Tibial artery (tissue), 4 donors: ENCODE measurements at places on chromosomes 1 and 21.
A peak's percentile ranks its signal among the peaks of the same experiment; 100 is the strongest.

GRCh38 chr1:184362876-184363275 is 24.0 kb upstream of the C1orf21 start:
- H3K36me3 ChIP-seq: no peaks in the 10 kb centered on the region
- no peaks in the 10 kb centered on the region for H3K4me1 ChIP-seq
- H3K4me3 ChIP-seq: no peak overlapping the region
- no peak for DNase-seq

- no peaks in the 10 kb centered on the region for H3K27me3 ChIP-seq
- H3K4me1 ChIP-seq: peaks cover 57% of the 10 kb centered on the region
- H3K36me3 ChIP-seq: no peaks in the 10 kb centered on the region
- DNase-seq: peak; percentile 50
- peak overlapping the region; percentile 79 for H3K27ac ChIP-seq
- H3K4me3 ChIP-seq: peak overlapping the region; percentile 41
Measured at GRCh38 chr1:54335011-54335754, 71.0 kb downstream of the SSBP3 start.

GRCh38 chr1:22387919-22388580 is 63.6 kb upstream of the ZBTB40 start:
- H3K27me3 ChIP-seq: no peaks in the 10 kb centered on the region
- no peaks in the 10 kb centered on the region for H3K36me3 ChIP-seq
- no peak overlapping the region for H3K4me3 ChIP-seq

DNA sequence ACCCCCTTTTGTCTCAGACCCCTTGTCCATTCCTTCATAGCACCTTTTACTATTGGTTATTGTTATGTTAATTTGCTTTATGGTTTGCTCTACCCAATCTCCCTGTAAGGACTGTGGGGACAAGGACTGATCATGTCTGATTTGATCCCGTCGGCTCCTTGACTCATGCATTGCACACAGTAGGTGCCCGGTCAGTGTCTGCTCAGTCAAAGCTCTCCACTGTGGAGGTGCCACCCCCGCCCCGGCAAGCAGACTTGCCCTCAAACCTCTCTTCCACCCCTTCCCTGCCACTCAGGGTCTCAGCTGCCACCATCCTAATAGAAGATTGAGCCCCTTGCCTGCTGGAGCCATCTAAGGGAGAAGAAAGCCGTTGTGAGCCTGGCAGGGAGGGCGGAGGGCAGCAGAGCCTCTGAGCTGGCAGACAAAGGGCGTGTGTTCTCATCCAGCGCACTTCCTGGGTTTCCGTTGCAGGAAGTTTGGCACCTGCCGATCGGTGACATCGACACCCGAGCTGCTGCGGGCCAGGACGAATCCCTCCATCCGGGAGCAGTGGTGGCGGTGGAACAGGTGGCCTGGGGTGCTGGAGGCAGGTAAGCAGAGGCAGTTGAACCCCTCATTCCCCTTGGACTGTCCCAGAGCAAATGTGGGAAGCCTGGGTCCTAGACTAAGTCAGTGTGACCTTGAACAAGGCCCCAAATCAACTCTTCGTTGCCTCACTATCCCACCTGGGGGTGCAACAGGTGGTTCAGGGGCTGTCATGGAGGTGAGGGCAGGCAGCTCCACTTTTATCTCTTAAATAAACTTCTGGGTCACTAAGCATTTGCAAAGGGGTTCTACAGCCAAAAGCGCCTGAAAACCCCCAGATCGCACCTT is 2.2 kb upstream of the FBLIM1 start:
- no peak for DNase-seq
- peaks cover 38% of the 10 kb centered on the region for H3K4me1 ChIP-seq
- no peaks in the 10 kb centered on the region for H3K27me3 ChIP-seq
- H3K4me3 ChIP-seq: peak overlapping the region; percentile 79

GRCh38 chr1:160642281-160642644 is 4.6 kb downstream of the SLAMF1 start:
- H3K27ac ChIP-seq: no peak overlapping the region
- H3K4me1 ChIP-seq: no peaks in the 10 kb centered on the region
- no peak overlapping the region for H3K4me3 ChIP-seq
- H3K36me3 ChIP-seq: no peaks in the 10 kb centered on the region

DNA sequence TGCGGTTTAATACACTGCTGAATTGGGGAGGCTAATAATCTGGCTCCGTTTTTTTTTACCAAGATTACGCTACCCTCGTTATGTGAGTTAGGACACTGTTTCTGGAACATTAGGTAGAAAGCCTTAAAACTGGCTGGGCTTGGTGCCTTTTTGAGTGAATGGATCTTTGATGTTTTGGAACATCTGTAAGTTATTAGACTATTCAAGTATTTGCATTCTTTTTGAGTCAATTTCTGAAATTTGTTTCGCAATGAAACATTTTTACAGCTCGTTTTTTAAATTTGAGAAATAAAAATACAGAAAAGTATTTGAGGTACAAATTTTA is 106.9 kb downstream of the LTN1 start:
- no peaks in the 10 kb centered on the region for H3K27me3 ChIP-seq
- no peak overlapping the region for H3K4me3 ChIP-seq
- H3K4me1 ChIP-seq: no peaks in the 10 kb centered on the region
- no peak for DNase-seq
- peaks cover 23% of the 10 kb centered on the region for H3K36me3 ChIP-seq

DNA sequence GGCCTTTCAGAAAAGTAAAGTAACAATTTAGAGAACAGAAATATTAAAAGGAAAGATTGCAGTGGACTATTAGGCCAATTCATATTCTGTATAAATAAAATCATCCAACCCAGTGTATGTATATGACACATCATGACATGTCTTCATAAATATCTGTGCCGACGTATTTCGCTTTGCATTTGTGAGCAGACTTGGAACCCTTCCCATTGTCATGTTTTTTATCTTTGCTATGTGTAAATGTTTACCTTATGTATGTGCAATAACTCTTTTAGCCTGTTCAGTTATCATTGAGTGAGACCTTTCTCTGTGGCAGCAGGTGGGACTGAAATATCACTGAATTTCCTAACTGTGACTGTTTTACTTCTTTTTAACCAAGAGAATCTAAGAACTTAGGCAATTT is 58.0 kb upstream of the FAM3B start:
- H3K27me3 ChIP-seq: no peaks in the 10 kb centered on the region
- no peak overlapping the region for H3K4me3 ChIP-seq
- H3K4me1 ChIP-seq: no peaks in the 10 kb centered on the region
- peaks cover 32% of the 10 kb centered on the region for H3K36me3 ChIP-seq
- DNase-seq: no peak

DNA sequence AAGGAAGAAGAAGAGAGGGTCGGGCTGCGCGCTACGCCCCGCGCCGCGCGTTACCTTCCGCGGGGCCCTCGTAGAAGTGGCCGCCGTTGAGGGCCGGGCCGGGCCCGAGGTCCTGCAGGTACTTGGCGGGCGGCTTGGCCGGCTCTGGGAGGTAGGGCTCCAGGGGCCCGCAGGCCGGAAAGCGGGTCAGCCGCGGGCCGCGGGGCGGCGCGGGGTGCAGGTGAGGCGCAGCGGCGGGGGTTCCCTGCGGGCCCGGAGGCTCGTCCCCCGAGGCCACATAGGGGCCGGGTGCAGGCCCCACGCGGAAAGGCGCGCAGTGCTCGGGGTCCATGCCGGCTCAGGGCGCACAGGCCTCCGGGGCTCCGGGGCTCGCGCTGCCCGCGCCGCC is 196 bp downstream of the ALX3 start:
- H3K36me3 ChIP-seq: no peaks in the 10 kb centered on the region
- DNase-seq: no peak
- peaks cover 19% of the 10 kb centered on the region for H3K4me1 ChIP-seq
- no peaks in the 10 kb centered on the region for H3K27me3 ChIP-seq
- H3K4me3 ChIP-seq: no peak overlapping the region

DNA sequence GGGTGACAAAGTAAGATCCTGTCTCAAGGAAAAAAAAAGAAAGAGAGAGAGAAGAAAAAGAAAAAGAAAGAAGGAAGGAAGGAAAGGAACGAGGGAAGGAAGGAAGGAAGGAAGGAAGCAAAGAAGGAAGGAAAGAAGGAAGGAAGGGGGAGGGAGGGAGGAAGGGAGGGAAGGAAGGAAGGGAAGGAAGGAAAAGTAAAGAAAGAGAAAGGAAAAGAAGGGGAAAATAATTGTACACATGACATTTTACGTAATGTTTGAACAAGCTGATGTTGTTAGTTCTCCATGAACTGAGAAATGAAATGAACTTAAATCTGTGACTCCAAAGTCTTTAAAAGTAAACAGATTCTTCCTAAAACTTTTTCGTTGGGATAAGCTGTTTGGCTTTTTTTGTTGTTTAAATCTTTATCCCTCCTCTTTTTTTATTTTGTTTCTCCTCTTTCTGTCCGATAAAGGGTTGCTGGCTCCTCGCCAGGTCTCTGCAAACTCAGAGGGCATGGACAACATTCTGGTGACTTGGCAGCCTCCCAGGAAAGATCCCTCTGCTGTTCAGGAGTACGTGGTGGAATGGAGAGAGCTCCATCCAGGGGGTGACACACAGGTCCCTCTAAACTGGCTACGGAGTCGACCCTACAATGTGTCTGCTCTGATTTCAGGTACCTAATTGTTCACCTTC is 59.8 kb downstream of the IL12RB2 start:
- no peaks in the 10 kb centered on the region for H3K4me1 ChIP-seq
- no peak overlapping the region for H3K27ac ChIP-seq
- DNase-seq: peak; percentile 31
- no peak overlapping the region for H3K4me3 ChIP-seq
- no peaks in the 10 kb centered on the region for H3K36me3 ChIP-seq

GRCh38 chr1:64472805-64473204 is 2.9 kb downstream of the CACHD1 start:
- peaks cover 4% of the 10 kb centered on the region for H3K4me1 ChIP-seq
- H3K36me3 ChIP-seq: no peaks in the 10 kb centered on the region
- no peak overlapping the region for H3K4me3 ChIP-seq
- no peaks in the 10 kb centered on the region for H3K27me3 ChIP-seq

GRCh38 chr1:243287652-243288051 is 31.8 kb downstream of the SDCCAG8 start:
- peaks cover 42% of the 10 kb centered on the region for H3K36me3 ChIP-seq
- no peaks in the 10 kb centered on the region for H3K27me3 ChIP-seq
- H3K4me1 ChIP-seq: peaks cover 8% of the 10 kb centered on the region
- DNase-seq: no peak
- H3K4me3 ChIP-seq: no peak overlapping the region
- no peak overlapping the region for H3K27ac ChIP-seq

DNA sequence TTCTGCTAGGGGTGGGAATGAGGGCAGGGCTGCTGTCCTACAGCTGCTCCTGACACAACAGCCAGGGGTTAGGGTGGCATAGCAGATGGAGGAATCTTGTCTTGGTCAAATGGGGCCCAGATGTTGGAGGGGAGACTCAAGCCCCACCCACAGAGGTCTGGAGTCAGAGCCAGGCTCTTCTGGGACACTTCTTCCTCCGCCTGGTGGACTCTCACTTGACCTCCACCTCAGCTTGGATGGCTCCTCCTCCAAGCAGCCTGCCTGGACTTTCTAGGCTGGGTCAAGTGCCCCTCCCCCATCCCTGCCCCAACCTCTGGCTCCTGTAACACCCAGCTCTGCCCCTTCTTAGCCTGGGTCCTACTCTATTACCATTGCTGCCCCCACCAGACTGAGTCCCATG is 35.5 kb downstream of the EPHA2 start:
- H3K4me3 ChIP-seq: no peak overlapping the region
- no peak overlapping the region for H3K27ac ChIP-seq
- DNase-seq: no peak
- peaks cover 3% of the 10 kb centered on the region for H3K36me3 ChIP-seq
- H3K4me1 ChIP-seq: no peaks in the 10 kb centered on the region
- H3K27me3 ChIP-seq: no peaks in the 10 kb centered on the region

DNA sequence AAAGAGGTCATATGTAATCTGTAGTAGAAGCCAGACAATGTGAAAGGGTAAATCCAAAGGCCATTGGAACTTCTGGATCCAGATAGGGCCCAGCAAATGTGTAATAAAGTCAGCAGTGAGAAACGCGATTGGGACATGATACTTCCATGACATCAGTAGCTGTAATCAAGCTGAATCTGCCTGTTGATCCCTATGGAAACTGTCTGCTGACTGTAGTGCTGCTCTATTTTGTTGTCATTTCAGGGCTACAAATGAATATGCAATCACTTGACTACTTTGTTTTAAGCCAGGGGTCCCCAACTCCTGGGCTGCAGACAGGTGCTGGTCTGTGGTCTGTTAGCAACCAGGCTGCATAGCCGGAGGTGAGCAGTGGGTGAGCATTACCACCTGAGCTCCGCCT is 46.0 kb upstream of the RHOU start:
- no peaks in the 10 kb centered on the region for H3K36me3 ChIP-seq
- no peaks in the 10 kb centered on the region for H3K27me3 ChIP-seq
- H3K4me1 ChIP-seq: no peaks in the 10 kb centered on the region
- no peak overlapping the region for H3K4me3 ChIP-seq

DNA sequence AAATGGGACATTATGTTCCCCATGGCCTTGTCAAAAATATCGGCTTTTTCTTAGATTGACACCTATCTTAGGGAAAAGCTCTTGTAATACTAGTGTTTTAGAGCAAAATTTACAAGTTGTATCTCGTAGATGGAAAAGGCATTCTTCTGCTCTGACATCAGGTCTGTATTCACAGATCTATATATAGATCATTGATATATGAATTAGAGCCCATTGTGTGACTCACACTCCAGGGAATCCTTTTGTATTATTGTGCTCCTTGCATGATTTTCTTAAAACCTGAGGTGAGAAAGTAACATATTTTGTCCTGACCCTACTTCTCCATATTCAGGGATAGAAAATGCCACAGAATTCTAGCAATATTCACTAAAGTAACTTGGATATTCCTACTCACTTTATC is 1160.8 kb upstream of the B3GALT2 start:
- DNase-seq: no peak
- no peaks in the 10 kb centered on the region for H3K4me1 ChIP-seq
- no peaks in the 10 kb centered on the region for H3K27me3 ChIP-seq
- H3K36me3 ChIP-seq: no peaks in the 10 kb centered on the region
- H3K4me3 ChIP-seq: no peak overlapping the region

DNA sequence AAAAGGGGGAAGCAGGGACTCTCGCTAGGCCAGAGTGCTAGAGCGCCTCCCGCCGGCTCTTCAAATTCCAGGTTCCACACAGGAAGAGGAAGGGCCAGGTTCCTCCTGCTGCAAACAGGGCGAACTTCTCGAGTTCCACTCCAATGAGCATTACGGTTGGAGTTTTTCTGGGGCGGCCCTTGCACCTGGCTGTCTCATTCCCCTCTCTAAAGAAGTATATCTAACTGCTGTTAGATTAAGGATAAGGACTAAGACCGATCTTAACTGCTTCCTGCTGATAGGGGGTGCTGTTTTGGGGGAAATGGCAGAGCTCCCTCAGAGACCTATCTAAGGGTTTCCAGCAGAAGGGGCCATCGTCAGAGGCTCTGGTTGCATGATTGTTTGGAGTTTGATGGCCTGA is 138.0 kb downstream of the RABGAP1L start:
- no peaks in the 10 kb centered on the region for H3K36me3 ChIP-seq
- H3K27ac ChIP-seq: no peak overlapping the region
- H3K4me1 ChIP-seq: no peaks in the 10 kb centered on the region
- H3K27me3 ChIP-seq: no peaks in the 10 kb centered on the region
- DNase-seq: no peak
- no peak overlapping the region for H3K4me3 ChIP-seq

GRCh38 chr1:110083866-110084226 is 13.4 kb upstream of the ALX3 start:
- peaks cover 2% of the 10 kb centered on the region for H3K27me3 ChIP-seq
- H3K4me1 ChIP-seq: peaks cover 12% of the 10 kb centered on the region
- H3K36me3 ChIP-seq: no peaks in the 10 kb centered on the region
- H3K27ac ChIP-seq: peak overlapping the region; percentile 82
